Stimulated activated CD4-positive, alpha-beta T cell treated with anti-CD3 and anti-CD28 coated beads, Interleukin-15, amount 100 ng/mL, for 24 hours (primary cell): ENCODE measurements at places on chromosomes 1 and 21.

DNA sequence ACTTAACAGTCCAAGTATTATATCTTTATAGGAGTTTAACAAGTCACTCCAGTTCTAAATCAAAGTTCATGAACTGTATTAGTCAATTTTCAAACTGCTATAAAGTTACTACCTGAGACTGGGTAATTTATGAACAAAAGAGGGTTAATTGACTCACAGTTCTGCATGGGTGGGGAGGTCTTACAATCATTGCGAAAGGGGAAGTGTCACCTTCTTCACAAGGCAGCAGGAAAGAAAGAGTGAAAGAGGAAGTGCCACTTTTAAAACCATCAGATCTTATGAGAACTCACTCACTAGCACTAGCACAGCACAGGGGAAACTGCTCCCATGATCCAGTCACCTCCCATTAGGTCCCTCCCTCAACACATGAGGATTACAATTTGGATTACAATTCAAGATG, 70.0 kb downstream of the CLCA4 start:
- no peak for DNase-seq

DNA sequence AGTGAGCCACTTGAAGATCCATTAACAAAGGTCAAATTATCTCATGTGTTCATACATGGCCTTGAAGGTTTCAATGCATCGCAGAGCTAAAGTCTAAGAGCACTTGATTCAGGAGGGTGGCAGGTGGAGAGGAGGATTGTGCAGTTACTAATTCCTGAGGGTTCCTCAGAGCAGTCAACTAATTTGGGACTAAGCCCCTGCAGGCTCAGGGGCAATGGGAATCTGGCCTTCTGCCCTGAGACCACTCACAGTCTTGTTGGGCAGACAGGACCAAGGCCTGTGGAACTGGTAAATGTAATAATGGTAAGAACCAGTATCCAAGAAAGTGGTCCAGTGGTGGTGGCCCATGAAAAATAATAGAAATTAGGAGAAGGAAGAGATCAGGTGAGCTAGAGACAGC, 127.4 kb upstream of the HMGB4 start:
- DNase-seq, result no peak

GRCh38 chr1:74396933-74397332, 115.5 kb downstream of the LRRC53 start:
- DNase-seq, result no peak

- DNase-seq, result no peak
Measured at GRCh38 chr1:226754793-226755533, 15.9 kb upstream of the ITPKB start.

GRCh38 chr1:24936684-24937083, 6.6 kb upstream of the RUNX3 start:
- no peak for DNase-seq

GRCh38 chr1:21891621-21892479, 45.3 kb downstream of the HSPG2 start:
- DNase-seq, result no peak

- peak; percentile 51 for DNase-seq
Measured at GRCh38 chr21:25560271-25560685, 47.0 kb downstream of the MRPL39 start.

DNA sequence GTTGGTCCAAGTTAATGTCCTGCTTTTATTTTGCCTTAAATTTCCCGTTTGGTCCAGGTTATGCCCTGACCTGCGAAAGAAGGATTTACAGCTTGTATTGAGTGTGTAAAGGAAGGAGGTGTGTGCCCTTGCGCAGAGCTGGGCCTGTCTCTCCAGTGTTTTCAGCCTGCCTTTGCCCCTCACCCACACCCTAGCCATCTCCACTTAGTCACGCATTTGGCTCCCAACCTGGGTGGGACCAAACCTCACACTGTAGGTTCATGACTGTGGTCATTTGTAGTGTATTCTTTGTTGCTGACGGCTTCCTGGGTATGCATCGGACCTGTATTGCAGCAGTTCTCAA, 572 bp upstream of the SRSF10 start:
- DNase-seq, result peak; percentile 71

GRCh38 chr1:156658945-156659574, 17.1 kb downstream of the BCAN start:
- no peak for DNase-seq

- no peak for DNase-seq
Measured at GRCh38 chr1:67690411-67690810, 5.4 kb downstream of the GADD45A start.

GRCh38 chr1:24767351-24767750, 22.1 kb downstream of the CLIC4 start:
- no peak for DNase-seq

- no peak for DNase-seq
Measured at GRCh38 chr1:225763716-225764548, 13.7 kb upstream of the SRP9 start.

DNA sequence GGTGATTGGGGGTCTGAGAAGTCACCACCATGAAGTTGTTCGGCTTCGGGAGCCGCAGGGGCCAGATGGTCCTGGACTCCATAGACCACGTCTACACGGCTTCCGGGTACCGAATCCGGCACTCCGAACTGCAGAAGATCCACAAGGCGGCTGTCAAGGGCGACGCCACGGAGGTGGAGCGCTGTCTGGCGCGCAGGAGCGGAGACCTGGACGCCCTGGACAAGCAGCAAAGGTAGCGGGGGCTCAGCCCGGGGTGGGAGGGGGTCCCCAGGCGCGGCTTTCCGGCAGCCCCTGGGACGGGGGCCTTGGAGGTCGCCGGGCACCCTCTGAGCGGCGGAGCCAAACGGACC, 146.5 kb downstream of the LIPI start:
- no peak for DNase-seq

GRCh38 chr1:212780759-212781158, 10.8 kb downstream of the NSL1 start:
- DNase-seq, result no peak

DNA sequence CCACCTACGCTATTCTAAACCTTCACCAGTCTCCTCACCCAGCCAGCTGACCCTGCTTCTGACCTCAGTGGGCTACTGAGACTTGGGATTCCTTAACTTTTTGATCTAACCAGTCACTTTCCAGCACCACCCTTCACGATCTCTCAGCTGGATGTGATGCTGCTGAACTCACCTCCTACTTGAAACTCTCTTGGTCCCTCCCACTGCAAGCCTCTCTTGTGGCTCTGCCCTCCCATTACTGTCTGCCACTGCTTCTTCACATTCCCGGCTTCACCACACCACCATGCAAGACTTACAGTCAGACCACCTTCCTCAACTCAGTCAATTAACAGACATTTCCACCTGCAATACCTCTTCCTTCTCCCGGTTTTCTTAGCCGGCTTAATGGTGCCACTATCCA, 6.3 kb downstream of the TAF5L start:
- no peak for DNase-seq

DNA sequence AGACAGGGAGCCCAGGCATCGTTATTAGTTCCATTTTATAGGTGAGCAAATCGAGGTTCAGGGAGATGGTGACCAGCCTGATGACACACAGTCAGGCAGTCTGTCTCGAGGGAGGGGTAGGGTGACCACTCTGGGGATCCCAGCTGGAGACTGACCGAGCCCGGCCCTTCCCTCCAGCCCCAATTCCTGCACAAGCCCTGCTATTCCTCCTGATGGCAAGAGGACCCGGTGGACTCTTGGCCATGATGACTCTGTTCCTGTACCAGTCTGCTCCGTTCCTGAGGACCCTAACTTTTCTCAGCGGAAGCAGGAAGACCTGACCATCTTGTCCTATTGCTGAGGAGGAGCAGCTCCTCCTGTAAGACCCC, 391 bp downstream of the AGT start:
- DNase-seq, result no peak

DNA sequence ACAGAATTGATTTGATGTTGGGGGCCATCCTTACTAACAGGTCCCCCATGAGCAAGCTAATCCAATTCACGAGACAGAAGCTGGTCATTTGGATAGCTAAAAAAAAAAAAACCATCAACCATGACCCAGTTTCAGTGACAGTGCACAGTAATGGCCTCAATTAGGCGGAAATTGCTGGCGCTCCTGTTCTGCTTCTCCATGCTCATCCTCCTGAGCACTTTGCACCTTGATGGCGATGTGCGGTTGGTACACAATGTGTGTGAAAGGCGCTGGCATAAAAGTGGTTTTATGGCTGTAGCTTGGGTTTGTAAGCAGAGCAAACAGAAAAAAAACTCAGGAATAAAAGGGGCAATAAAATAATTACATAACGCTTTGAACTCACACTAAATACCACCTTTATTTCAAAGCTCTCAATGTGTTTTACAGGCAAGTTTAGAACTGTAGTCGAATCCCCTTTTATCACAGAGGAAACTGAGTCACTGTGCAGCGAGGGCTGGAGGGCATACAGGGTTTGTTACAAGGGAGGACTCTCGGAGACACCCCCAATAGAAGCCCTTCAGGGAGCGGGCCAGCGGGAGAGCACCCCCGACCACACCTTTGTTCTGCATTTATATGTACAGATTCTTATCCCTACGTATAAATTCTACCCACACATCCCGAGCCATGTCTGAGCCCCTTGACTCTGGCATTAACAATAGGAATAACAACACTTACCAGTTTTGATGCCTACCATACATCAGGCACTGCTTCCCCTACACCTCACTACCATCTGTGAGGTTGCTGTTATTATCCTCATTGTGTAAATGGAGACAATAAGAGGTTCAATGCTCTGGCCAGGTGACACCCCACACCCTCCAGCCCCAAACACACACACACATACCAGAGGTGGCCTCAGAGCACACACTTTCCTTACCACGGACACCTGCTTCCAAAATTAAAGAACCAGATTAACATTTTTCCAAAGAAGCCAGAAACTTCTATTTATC, 213.5 kb upstream of the IRF2BP2 start:
- DNase-seq, result no peak

GRCh38 chr1:77888081-77888780, at the start of gene NEXN:
Gene NEXN (plus strand): TSS chr1:77888624. CDS start chr1:77916107, 27,483 bp downstream.
- DNase-seq, result peak; percentile 5

DNA sequence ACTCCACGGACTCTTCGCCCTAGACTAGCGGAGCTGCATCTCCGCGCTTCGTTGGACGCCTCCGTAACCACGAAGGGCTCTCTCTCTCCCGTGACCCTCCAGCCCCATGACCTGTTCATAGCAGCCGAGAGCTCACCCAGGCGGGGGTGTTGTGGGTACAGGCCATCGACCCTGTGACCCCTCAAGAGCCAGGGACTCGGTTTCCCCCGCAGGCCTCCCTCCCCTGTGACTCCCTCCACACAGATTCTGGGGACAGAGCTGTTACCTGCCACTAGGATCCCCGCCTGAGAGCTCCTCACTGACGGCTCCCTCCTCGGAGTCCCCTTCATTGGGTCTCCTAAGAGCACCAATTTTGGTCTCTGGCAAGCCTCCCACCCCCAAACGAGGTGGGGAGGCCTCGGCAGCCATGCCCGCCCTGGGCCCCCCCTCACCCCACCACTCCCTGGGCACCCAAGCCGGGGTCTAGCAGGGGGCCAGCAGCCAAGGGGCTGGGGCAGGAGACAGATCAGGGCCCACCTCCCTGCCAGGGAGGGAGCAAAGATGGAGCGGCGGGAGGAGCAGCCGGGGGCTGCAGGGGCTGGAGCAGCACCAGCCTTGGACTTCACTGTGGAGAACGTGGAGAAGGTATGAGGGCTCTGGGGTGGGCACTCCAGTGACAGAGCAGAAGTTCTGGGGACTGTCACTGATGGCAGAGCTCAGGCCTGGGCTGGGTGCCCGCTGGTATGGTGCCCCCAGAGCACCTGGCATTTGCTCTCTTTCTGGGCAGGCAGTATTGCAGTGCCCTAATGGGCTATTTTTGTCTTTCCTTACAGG, 517 bp downstream of the IPO13 start:
- DNase-seq, result no peak

GRCh38 chr1:51072043-51072439, 30.0 kb upstream of the C1orf185 start:
- DNase-seq, result no peak

GRCh38 chr1:157115429-157115838, 15.8 kb upstream of the ETV3L start:
- DNase-seq, result no peak

DNA sequence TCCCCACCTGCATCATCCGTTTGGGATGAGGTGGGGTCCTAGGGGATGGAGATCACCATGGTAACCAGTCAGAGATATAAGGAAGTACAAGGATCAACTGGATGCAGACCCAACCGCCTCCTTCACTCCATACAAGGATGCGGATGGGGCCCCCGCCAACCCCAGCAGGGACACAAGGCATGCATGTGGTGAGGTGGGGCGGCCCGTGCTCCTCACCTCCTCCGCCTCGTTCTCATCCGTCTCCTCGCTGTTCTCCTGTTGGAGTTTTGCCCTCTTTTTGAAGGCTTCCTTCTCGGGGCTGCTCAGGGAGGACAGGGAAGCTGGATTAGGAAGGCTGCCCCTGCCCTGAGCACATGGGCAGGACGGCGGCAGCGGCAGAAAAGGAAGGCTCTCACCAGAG, 23.8 kb downstream of the KIF21B start:
- DNase-seq, result no peak

DNA sequence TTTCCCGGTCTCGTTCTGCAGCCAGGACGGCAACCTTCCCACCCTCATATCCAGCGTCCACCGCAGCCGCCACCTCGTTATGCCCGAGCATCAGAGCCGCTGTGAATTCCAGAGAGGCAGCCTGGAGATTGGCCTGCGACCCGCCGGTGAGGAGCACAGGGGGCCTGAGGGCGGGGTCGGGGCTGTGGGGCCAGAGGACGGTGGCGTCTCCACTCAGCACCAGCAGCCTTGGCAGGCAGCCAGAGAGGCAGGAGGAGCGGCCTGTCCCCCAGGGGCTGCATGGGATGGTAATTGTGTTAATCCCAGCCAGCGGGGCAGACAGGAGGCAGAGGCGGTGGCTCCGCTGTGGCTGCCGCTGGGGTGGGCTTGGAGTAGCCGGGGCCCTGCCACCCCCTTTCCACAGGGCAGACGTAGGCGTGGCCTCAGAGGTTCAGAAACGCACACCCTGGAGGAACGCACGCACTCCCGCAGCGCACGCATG, 12.1 kb downstream of the SAMD11 start:
- no peak for DNase-seq

GRCh38 chr1:247468481-247469140, 10.7 kb upstream of the OR2B11 start:
- no peak for DNase-seq

GRCh38 chr1:157485793-157486192, 66.5 kb downstream of the FCRL5 start:
- DNase-seq, result no peak

DNA sequence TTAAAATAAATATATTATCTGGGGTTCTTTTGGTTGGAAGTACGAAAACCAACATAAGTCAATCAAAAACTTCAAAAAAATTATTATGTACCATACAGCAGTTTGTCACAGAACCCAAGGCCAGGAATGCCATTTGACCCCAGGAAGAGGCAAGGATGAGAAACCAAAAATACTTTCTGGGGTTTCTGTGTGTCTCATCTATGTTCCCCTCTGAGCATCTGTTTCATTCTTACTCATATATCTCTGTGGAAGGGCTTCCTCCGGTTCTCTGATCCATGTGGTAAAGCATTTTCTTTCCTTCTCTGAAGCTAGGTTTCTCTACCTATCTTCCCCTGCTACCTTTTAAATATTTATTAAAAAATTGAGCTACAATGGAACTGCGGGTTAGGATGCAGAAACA, 9.8 kb upstream of the FCRL1 start:
- DNase-seq, result no peak

DNA sequence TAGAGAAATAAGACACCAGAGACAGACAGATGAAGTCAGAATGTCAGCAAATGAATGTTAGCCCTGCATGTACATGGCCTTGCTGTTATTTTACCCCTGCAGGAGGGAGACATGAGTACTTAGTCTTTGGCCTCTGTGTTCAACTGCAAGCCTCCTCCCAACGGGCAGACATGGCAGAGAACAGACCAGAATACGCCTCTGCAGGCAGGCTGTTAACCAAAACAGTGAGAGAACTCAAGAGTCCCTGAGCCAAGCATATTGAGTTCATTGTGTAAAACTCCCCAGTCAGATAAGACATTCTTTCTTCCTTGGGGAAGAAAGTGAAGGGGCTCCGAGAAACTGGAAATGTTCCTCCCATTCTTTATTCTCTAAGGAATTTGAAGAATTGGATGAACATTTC, 150.9 kb downstream of the PHTF1 start:
- DNase-seq, result no peak
